Left ventricle myocardium superior (tissue), 1 donor: ENCODE measurements at places on chromosomes 16 and 17. TPM values are rescaled to one million over a fixed set of nuclear protein-coding genes. Genes with fewer than 3 reads are reported as not detected.

The CCL8 gene
- 0.40 TPM for total RNA-seq

The RABEP1 gene
- 56.0 TPM for total RNA-seq

The HS3ST3A1 gene
- 0.57 TPM for total RNA-seq

The RNF227 gene
- 1.1 TPM for total RNA-seq

The CACNG4 gene
- total RNA-seq: not detected

The CD19 gene
- total RNA-seq: not detected

The NUDT7 gene
- total RNA-seq: 41.2 TPM
